ENCODE measurements at places on chromosomes 2 and 18. TPM values are rescaled to one million over a fixed set of nuclear protein-coding genes. Genes with fewer than 3 reads are reported as not detected.

GRCh38 chr2:119402645-119403560, 28.8 kb upstream of the TMEM37 start:
- no peak for DNase-seq

DNA sequence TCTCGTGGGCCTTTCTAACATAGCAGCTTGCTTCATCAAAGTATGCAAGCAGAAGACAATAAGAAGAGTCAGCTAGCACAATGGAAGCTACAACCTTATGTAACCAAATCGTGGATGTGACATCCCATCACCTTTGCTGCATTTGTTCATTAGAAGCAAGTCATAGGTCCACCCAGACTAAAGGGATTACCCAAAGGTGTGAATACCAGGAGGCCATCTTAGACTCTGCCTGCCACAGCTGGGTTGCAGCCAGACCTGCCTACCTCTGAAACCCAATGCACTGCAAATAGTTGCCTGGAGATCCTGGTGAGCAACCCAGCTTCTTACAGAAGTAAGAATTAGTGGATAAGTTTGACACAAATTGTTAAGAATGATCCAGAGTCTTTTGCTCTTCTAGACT, 10.6 kb downstream of the SLC1A4 start:
- no peak for DNase-seq

DNA sequence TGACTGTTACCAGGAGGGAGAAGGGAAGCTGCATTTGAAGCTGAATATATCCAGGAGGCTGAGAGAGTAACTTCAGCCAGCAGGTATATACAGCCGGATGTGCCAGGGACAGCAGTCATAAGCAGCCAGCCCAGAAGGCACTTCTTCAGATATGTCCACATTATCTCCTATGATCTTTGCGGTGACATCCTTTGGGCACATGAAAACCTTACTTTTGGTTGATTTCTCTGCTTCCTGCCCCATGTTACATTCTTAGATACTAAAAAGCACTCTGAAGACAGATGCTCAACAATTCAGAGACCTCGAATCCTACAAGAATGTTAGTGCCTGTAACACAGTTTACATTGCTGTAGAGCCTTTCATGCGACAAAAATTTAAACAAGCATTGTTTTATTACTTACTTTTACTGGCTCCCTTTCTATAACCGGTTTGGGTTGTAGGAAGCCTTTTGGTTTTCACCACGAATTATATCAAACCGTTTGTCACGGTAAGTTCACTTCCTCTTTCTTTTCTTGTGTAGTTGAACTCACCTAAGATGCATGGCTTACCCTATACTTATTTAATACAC, 50.3 kb upstream of the TLK1 start:
- DNase-seq, result no peak

DNA sequence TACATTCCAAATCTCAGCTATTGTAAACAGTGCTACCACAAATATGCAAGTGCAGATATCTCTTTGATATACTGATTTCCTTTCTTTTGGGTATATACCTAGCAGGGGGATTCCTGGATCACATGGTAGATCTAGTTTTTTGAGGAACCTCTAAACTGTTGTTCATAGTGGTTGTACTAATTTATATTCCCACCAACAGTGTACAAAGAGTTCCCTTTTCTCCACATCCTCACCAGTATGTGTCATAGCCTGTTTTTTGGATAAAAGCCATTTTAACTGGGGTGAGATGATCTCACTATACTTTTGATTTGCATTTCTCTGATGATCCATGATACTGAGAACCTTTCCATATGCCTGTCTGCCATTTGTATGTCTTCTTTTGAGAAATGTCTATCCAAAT, 6.3 kb upstream of the CCNT2 start:
- DNase-seq, result no peak

GRCh38 chr2:172674034-172674967, 61.3 kb upstream of the RAPGEF4 start:
- peak; percentile 53 for DNase-seq

- DNase-seq, result no peak
These were observed 443.5 kb upstream of the SLC14A2 start for GRCh38 chr18:45171679-45172191.

DNA sequence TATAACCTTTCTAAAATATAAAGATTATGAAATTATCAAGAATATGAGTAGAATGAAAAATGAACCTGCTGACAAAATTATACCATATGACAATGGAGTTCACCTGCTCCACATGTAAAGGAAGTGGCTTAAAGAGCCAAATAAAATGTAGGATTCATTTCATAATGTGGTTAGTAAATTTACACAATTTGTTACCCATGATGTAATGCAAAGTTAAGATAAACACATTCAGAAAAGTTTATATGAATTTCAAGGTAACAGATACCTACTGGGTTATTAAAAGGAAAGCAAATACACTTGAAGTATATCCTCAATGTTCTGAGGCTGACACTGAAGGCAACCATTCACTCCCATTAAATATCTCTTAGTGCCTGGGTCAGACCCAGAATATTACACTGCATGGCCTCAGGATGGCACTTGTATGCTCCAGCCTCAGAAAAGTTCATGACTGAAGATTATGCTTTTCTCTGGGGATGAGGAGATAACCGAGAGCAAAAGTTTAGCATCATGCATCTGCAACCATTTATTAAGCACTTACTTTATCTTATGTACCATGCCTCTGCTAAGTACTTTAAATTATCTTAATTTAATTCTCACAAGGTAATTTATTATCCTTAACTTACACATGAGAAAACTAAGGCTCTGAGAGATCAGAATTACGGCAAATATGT, 6.2 kb downstream of the STRN start:
- DNase-seq, result no peak

The ALPP gene
- total RNA-seq, result not detected

The HIBCH gene
- 28.3 TPM for total RNA-seq

DNA sequence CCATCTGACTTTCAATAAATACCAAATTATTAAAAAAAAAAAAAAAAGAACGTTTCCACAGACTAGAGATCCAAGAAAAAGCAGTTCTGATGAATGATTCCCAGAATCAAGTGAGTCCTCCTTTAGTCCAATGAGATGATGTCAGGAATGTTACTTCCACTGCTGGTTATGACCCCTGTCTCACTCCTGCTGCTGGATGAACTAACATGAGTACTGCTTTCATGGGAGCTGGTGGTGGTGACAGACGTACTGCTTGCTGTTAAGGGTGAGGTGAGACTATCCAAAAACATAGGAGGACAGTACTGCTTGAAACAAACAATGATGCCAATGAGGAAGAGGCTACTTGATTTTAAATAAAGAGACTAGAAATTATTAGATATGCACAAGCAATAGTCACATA, 55.5 kb upstream of the ST8SIA5 start:
- DNase-seq, result no peak

GRCh38 chr18:35572644-35573043, 8.9 kb upstream of the GALNT1 start:
- no peak for DNase-seq

The TUBA3E gene
- not detected for total RNA-seq

- DNase-seq, result no peak
These were observed 51.1 kb downstream of the MTHFD2 start for GRCh38 chr2:74249406-74250122.

DNA sequence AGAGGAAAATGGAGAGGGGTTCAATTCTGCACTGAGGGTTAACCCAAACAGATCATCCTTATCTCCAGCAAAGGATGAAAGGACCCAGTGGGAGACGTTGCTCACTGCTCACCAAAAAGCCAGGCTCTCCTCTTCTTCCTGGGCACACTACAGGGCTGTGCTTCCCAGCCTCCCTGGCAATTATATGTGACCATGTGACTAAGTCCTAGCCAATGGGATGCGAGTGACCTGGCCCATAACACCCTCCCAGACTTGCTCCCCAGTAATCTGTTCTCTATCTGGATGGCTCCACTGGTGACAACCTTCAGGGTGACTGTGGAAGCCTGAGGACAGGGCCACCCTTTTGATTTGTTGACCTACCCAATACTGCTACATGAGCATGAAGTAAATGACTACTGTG, 10.9 kb upstream of the PRKCE start:
- no peak for DNase-seq

The SERPINB8 gene
- 0.09 TPM for total RNA-seq

DNA sequence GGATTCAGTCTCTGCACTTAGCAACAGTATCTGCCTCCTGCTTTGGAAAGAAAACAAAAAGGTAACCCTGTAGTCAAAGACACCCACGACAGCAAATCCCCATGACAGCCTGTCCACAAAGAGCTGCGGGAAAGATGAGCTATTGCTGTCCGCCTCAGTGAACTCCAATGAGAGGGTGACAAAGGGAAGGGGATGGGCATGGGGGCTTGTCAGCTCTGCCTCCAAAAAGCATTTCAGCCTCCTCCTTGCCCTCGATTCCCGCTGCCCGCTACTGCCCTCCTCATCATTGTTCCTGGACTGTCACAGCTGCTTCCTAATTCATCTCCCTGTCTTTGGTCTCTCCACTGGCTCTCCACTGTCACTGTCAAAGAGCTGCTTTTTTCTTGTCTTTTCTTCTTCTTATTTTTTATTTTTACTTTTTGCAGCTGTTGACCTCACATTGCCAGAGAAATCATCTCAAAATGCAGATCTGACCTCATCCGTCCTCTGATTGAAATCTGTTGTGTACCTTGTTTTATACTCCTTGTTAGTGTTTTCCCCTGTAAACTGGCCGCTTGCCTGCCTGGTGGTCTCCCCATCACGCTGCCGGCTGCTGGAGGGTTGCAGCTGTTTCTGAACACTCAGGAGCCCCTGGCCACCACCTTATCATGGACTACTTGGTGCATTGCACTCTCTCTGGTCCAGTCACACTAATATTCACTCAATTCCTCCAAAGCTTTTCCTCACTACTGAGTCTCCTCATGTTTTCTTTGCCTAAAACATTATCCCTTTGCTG, 7.9 kb upstream of the E2F6 start:
- no peak for DNase-seq

The TRIM43 gene
- total RNA-seq, result not detected

GRCh38 chr2:217414429-217414828, 554.6 kb upstream of the TNP1 start:
- no peak for DNase-seq

The SH3RF3 gene
- 0.02 TPM for total RNA-seq

The TUBA4B gene
- not detected for total RNA-seq

The SNED1 gene
- total RNA-seq, result 0.02 TPM

DNA sequence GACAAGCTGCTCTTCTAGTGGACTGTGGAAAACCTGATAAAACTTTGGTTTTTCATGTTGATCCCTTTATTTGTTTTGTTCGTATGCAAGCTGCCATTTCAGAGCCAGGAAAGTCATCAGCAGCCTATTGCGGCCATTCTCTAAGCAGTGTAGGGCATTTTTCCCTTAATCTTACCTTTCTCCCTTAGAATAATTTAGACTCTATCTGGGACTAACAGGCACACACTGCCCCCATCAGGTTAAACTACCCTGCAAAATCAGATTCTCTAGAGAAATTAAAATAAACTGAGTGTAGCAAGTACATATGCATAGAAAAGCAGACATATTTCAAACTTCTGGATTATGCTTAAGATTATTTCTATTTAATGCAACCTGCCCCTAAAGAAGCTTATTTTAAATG, 347.5 kb downstream of the METTL4 start:
- DNase-seq, result peak; percentile 29

DNA sequence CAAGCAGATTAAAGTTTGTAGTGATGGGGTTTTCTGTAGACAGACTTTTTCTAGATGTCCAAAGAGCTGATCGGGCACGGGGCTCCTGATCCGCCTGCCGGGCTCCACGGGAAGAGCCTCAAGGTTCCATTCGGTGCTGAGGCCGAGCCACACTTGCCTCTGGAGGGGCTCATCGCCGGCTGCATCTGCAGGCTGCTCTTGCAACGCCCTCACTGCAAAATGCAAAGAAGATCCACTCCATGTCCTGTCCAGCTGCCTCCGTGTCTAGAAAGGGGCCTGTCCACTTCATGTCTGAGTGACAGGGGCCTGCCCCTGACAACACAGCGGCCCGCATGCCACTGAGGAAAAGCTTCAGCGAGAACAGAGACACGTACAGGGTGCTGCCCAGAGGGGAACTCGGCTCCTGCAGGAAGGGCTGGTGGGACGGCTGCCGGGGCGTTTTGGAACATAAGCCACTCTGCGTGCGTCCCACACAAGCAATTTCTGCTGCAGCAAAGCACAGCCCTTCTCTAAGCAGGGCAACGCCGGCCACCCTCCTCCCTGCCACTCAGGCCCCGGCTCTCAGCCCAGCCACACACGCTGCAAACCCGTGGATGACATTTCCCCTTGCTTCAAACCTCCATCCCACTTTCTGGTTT, 53.6 kb upstream of the CTDP1 start:
- no peak for DNase-seq

The ANO7 gene
- total RNA-seq, result 4.1 TPM

- no peak for DNase-seq
These were observed 75.9 kb downstream of the ITGB1BP1 start for GRCh38 chr2:9347411-9347881.

The SIX3 gene
- total RNA-seq, result not detected

The MEP1B gene
- not detected for total RNA-seq

DNA sequence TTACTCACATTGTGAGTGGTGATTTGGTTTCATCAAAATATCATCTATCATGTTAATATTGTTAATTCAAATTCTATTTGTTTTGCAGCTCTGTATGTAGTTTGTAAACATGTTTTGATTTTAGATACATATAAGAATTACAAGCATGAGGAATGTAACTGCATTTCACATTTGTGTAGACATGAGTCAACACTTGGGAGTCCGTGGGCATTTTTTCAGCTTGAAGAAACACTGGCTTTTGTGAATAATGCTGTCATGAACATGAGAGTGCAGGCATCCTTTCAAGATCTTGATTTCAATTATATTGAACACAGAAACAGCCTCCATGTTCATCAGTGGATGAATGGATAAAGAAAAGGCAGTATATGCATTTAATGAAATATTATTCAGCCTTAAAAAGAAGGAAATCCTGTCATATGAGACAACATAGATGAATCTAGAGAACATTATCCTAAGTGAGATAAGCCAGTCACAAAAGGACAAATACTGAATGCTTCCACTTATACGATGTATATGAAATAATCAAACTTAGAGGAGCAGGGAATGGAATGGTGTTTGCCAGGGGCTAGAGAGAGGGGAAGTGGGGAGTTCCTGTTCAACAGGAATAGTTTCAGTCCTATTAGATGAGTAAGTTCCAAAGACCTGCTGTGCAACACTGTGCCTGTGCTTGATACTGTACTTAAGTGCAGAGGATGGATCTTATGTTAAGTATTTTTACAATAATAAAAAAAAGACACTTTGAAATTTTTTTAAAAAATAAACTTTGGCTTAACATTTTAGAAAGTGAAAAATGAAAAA, 194.9 kb downstream of the LRATD1 start:
- DNase-seq, result no peak

The C2orf72 gene
- total RNA-seq, result 0.22 TPM

DNA sequence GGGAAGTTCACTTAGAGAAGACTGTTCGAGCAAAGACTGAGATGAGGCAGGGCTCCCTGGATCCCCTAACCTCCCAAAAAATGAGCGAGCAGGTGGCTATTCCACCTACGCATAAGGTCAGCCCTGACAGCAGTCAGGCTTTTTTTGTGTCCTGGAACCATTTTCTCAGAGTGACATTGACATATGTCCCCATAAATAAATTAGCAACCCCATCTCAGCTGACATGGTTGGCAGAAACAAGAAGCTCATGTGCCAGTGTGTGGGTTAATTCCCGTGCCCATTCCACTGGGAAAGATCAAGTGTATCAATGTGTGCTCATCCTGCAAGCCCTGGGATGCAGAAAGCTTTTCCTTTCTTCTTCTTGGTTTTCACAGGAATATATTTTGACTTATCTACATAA, 740.4 kb upstream of the CELF4 start:
- no peak for DNase-seq

Data from K562 (cell line).